ENCODE measurements at places on chromosomes 6 and 20.

DNA sequence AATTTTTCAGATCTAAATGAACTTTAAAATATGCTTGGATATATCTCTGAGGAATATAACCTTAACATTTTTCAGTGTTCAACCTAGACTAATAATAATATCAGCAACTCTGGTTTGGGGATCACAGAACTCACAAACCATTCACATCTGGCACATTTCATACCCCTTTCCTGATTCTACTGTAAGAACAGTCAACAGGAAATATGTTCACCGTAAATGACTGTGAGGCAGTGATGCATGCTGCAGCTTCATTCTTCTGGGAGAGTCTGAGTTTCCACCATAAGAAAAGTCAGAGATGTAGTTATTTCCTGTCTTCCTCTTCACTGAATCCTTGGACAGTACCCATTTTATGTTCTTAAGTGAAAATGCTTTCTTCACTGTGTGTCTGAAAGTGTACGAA is 134.2 kb upstream of the IFNGR1 start:
- no peak for DNase-seq

GRCh38 chr20:19764207-19764606 is 6.1 kb downstream of the RIN2 start:
- DNase-seq, result no peak

- DNase-seq, result no peak
Measured at GRCh38 chr6:30611150-30611855, 5.7 kb downstream of the PPP1R10 start.

- DNase-seq, result peak; percentile 49
Measured at GRCh38 chr6:80742481-80742880, 636.0 kb downstream of the BCKDHB start.

GRCh38 chr6:169960003-169960344 is 208.6 kb downstream of the ERMARD start:
- DNase-seq, result no peak

DNA sequence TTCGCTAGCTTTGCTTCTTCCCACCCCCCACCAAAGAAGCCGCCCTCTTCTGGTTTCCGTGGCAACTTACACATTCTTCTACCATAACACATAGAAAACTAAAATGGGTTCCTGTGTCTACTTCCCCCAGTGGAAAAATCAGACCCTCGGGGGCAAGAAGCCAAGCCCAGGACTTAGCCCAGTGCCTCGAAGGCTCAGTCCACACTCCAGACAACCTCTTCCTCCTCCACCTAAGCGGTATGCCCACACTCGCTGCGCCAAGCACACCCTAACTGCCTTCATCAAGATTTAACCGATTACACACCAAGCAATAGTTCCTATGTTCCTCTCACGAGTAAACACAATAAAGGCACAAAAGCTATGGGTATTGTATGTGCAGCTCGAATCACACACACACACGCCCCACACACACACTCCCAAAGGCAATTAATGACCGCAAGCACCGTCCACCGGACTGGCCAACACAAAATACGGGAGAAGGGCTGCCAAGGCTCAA is 537 bp downstream of the PPIL4 start:
- peak; percentile 48 for DNase-seq

- DNase-seq, result no peak
Measured at GRCh38 chr20:20856306-20856705, 143.9 kb upstream of the RALGAPA2 start.

GRCh38 chr6:128107682-128108081 is 206.8 kb upstream of the THEMIS start:
- no peak for DNase-seq

- DNase-seq, result no peak
Measured at GRCh38 chr6:2557181-2557720, 193.5 kb downstream of the MYLK4 start.

GRCh38 chr6:35096129-35096862 is 44.8 kb downstream of the TCP11 start:
- DNase-seq, result peak; percentile 51

DNA sequence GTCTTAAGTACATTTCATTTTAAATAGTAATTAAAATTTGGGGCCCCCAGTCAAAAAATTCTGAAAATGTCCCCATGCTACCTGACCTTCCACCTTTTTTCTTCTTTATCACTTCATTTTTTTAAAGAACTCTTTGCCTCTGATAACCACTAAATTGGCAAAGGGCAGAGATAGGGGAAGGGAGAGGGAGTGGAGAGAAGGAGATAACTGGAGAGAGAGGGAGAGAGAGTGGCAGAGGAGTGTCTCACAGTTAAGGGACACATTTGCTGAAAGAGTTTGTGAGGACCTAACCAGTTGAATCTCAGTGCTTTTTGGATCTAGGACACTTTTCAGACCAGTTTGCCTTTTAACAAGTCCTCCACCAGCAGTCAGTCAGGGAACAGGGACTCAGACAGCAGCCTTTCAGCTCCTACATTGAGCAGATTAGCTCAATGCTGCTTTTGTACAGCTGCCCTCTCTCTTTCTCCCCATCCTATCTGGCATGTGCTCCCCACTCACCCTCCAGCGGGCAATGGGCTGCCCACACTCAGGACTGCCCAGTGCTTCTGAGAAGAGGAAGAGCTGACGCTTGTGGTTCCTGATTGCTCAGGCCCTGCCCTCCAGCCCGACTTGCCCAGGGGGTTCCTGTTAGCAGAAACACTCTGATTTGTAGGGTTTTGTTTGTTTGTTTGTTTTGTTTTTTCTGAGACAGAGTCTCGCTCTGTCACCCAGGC is 14.4 kb downstream of the ARMC2 start:
- no peak for DNase-seq

GRCh38 chr6:118558464-118559217 is 10.5 kb downstream of the PLN start:
- DNase-seq, result no peak

DNA sequence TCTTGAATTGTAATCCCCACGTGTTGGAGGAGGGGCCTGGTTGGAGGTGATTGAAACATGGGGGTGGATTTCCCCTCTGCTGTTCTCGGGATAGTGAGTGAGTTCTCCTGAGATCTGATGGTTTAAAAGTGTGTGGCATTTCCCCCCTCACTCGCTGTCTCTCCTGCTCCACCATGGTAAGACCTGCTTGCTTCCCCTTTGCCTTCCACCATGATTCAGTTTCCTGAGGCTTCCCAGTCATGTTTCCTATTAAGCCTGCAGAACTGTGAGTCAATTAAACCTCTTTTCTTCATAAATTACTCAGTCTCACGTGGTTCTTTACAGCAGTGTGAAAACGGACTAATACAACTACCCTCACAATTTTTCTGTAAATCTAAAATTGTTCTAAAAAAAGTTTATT is 26.8 kb upstream of the FAM184A start:
- DNase-seq, result no peak

- peak; percentile 80 for DNase-seq
Measured at GRCh38 chr6:72649032-72649984, 27.4 kb downstream of the KCNQ5 start.

DNA sequence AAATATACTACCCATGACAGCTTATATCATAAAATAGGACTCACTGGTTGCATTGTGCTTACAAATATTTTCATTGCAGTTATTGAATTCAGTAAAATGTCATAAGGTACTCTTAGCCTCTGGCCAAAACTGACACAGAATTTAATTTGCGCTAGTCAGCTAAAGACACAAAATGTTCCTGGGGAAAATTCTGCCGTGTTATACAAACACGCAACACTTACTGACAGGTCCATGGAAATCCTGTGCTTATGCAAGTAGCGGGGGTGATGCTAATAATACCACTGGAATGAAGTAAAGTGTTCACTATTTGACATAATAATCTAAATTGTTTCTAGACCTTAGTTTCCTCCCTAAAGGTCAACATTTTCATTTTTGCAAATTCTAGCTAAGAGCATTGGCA is 354.4 kb upstream of the RSPO3 start:
- DNase-seq, result no peak

DNA sequence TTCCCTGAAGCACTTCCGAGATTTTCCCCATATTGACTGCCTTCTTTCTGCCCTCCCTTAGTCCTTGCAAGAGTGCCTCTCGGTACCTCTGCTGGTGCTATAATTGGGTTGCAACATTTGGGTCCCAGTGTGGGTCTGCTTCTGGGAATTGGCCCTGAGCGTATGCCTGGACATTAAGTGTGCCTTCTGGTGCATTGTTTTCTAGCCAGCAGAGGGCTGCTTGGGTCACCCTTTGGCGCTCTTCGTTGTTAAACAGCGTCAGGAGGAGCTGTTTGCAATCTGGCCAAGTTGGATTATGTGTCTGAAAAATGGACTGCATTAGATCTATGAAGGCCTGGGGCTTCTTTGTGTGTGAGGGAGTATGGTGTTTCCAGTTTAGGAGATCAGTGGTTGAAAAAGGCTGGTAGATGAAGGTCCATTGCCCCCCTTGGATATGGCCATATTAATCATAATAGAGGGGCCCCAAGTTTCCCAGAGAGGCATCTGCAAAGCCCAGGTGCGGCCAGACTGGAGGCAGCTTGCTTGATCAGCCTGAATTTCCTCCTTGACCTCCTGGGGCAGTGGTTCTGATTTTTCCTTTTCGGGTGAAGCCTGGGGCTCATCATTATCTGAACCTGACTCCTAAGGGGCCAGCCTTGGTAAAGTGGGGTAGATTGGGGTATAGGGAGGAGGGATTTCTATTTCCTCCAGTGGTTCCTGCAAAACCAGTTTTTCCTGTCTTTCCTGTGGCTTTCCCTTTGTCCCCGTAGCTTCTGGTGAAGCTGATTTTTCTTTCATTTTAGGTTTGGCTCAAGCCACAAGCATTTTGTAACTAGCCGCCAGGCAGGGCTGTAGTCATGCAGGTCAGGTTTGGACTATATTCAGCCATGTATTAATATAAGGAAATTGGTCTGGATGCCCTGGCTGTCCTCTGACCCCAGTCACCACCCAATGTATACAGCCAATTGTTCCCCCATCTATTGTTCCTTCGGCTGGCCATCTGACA is 85.4 kb upstream of the GPR6 start:
- no peak for DNase-seq

DNA sequence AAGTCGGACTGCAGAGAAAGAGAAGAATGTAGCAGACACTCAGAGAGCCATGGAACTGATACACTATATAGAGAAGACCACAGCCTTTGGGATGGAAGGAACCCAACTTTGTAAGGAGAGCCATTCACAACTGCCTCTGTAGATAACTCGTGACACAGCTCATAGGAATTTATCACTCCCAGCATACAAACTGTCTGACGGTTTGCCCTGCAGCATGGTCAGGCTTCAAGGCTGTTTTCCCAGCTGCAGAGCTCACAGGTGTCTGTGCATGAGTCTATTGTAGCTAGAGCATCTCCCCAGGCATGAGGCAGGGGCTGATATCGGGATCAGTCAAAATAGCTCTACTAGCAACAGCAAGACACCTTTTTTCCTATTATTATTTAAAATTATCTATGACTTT is 130.5 kb upstream of the DTNBP1 start:
- no peak for DNase-seq

DNA sequence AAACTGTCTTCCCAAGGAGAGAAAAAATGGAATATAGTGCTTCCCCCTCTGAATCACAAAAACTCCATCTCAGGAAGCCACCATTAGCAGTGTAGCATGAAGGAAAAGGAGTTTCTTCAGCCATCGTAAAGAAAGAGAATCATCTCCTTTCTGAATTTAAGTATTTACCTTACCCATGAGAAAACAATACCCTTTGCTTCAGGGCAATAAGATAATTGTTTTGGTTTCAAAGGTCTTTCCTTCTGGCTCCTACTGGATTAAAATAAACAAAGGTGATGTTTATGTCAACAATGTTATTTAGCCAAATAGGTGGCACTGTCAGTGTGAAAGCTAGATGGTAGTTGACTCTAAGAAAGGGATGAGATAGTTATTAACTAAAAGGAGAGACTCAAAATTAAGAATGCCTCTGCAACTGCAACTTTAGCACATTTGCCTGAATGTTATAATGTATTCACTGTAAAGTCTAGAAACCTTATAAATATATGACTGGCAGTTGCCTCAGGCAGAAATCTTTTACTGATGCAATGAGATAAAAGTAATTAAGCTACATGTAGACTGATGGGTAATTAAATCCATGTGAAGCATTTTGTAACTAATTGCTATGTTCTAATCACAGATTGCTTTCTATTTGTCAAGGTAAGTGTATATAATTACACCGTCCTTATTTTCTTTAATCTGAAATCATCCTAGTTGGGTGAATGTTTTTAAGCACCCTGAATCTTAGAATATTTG is 399.0 kb downstream of the CDKAL1 start:
- DNase-seq, result no peak

- DNase-seq, result no peak
Measured at GRCh38 chr6:92086750-92087149, 1332.6 kb downstream of the EPHA7 start.

DNA sequence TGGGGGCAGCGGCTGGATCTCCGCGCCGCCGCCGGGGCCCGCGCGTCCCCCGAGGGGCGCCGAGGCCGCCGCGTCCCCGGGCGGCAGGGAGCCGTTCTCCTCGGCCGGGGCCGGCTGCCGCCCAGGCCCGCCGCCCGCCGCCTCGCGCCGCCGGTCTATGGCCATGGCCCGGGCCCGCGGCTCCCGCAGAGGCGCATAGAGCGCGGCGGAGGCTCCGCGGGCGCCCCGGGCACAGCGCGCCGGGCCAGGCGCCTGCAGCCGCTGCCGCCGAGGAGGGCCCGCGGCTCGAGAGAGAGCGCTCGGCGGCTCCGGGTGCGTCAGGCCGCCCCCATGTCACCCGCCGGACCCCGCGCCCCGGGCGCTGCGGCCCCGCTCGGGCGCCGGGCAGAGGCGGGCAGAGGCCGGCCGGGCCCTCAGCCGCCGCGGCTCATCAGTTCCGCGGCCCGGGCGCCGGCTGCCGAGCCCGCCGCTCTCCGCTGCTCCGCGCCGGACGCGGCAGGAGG is 404 bp downstream of the SLC22A23 start:
- no peak for DNase-seq

DNA sequence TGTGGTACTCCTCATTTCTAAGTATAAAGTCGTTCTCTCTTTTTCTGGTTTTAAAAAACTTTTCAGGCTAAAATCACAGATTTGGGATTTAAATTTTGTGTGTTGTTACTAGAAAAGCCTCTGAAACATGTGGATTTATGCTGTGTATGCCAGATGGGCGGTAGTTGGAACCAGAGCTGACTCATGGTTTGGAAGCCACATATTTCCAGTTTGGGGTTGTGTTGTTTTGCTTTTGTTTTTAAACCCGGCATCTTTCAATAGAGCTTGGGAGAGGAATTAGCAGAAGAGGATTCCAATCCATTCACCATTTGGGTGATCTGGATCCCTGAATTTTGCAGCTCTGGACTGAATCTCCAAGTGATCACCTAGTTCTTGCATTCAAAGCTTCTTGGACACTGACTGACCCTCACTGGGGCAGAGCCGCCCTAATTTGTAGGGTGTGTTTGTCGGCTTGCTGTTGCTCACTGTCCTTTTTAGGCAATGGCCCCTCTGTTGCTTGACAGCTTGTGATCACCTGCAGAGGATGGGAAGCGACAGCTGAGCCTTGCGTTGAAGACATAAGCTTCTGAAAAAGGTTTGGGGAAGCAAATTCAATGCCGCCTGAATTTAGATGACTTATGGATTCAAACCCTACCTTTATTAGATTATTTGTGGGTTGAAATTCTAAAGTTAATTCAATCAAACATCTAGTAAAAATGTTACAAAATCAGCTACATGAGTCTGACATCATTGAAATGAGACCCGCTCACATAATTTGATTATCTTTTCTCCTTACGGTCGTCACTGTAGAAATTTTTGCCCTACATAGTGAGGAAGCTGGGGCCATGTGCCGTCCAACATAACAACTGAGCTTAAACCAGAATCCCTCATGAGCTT is 79.9 kb upstream of the CD83 start:
- DNase-seq, result peak; percentile 81

GRCh38 chr20:18397030-18397429 is 69.8 kb downstream of the DZANK1 start:
- no peak for DNase-seq
